ENCODE measurements at places on chromosomes 1 and 21.

GRCh38 chr1:226825037-226825745 is 45.2 kb upstream of the PSEN2 start:
- DNase-seq, result no peak

DNA sequence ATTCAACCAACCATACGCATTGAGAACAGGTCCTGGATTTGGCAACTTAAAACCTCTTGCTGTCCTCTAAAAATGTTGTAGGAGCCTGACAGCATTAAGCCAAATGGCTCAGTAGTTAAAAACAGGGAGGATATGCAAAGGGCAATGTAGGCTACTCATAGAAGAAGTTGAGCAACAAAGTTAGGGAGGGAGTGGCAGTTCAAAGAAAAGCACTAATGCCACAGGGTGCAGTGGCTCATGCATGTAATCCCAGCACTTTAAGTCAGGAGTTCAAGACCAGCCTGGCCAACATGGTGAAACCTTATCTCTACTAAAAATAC is 92.9 kb upstream of the ERG start:
- DNase-seq, result no peak

DNA sequence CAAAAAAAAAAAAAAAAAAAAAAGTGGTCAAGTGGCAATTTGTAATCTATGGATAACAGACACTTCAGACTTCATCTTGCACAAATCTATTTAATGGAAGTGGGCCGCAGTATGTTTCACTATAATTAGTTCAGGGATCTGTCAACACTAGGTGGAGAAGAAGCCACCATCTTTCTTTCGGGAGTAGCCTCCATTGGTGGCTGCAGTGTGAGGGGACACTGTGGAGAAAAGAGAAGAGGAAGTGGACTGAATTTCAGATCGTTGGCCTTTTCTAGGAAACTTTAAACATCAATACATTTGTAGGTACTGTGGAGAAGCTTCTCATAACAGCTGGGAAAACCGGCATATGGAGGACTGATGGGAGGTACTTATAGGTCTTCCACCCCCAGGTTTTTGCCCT is 8.0 kb upstream of the ELAPOR1 start:
- DNase-seq, result no peak

DNA sequence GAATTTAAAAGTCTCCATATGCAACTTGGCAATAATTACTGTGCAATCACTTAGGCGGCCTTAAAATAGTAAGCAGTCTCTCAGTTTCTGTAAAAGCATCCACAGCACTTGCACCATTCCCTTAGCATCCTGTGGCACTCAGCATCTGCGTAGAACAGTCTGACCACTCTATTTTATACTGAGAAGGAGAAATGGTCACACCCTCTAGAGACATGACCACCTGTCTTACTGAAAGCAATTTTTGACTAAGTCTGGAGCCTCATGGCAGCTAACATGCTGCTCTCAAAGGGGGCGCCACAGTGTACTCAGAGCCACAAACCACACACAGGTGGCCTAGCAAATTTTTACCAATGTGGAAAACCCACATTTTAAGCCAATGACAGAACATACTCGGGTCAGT is 62.0 kb downstream of the KCNK1 start:
- peak; percentile 37 for DNase-seq

- DNase-seq, result no peak
Measured at GRCh38 chr1:36463463-36463802, 751 bp downstream of the MRPS15 start.

GRCh38 chr1:218164111-218164929 is 120.8 kb upstream of the RRP15 start:
- peak; percentile 13 for DNase-seq

GRCh38 chr1:42877380-42877779 is 31.0 kb downstream of the ZNF691 start:
- DNase-seq, result no peak

- DNase-seq, result no peak
Measured at GRCh38 chr1:92695104-92695503, 89.8 kb downstream of the EVI5 start.

GRCh38 chr1:205961405-205961804 is 18.1 kb upstream of the SLC26A9 start:
- peak; percentile 57 for DNase-seq

DNA sequence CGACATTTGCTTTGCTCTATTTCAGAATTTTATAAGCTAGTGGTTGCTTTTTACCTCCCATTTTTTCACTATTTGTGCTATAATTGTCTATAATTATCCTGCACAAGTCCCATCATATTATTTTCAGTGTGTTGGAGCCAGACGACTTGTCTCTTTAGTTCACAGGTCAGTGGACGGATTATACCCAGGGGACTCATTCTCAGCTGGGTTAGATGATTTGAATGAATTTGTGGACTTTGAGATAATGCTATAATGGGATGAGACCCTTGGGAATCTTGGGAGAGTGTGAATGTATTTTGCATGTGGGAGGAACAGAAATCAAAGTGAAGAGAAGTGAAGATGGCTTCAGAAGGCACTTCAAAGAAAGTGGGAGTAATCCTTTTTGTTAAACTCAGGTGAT is 31.5 kb upstream of the KCNK1 start:
- DNase-seq, result no peak

- DNase-seq, result no peak
Measured at GRCh38 chr1:36134031-36134430, 9.0 kb upstream of the COL8A2 start.

DNA sequence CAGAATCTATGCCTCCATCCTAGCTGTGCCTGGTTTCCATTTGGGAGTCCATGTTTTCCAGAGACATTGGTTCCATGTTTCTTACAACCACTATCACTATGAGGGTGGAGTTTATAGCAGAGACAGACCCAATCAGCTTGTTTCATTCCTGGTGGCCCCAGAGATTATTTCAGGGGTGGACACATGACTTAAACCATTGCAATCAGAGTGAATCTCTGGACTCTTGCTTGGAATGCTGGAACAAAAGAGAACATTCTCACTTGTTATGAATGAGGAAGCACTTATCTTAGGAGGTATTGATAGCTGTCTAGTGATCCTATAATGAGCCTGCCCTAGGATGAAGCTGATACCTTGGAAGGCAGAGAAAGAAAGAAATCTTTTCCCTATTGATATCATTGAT is 250.3 kb downstream of the ATG4C start:
- DNase-seq, result no peak

GRCh38 chr1:149986486-149987296 is 23.8 kb downstream of the OTUD7B start:
- DNase-seq, result no peak

DNA sequence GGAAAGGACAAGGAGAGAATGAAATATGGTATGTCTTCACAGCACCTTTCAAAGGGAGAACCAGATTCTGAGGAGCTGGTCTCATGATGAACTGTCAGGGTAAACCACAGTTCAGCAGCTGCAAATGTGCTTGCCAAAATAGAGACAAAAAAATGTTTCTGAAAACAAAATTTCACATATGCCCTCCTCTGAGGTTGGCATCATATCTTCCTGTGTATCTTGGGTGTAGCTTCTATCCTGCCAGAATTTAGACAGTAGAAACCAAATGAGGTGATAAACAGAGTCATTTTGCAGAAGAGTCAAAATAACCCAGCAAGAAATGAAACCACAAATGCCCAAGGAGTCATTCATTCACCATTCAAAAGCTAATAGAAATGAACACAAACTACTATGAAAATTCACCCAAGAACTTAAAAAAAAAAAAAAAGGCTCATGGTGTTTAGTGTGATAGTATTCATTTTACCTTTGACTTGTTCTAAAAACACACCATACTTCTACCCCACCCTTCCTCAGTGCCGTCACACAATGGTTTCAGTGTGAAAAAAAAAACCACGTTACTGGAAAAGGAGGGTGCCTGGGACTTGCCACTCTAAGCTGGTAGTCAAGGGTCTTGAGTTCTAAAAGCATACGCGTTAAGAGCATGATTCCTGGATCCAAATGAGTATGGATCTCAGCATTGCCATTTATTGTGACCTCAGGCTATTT is 18.5 kb downstream of the SELL start:
- DNase-seq, result no peak

GRCh38 chr1:111285879-111286278 is 4.8 kb upstream of the CHIA start:
- DNase-seq, result no peak

GRCh38 chr1:21293537-21294265 is 3.4 kb upstream of the ECE1 start:
- DNase-seq, result peak; percentile 55

DNA sequence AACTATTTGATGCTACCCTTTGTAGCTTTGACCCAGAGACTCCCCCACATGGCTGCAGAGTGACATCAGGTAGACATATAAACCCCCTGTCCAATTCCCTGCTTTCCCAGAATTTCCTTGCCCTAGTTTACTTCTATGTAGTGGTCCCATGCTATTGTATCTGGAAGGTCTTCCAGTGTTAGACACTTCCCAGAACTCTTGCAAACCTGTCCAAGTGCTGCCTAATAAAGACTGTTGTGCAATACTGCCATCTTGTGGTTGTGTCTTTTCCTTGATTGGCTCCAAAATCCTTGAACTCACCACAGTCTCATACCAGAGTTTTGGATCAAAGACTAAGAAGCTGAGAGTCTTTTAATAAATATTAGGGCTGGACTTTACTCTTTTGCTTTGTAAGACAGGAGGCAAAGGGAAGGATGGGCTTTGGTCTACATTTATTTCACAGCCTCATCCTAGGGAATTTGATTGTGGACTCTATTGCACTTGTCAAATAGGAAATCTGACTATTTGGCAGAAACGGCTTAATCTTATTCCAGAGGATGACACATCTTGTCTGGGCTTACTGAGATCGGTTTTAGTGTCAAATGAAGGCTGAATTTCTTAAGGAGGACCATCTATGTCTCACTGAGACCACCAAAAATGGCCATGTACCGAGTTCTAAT is 169.9 kb downstream of the LRRC7 start:
- peak; percentile 10 for DNase-seq

- no peak for DNase-seq
Measured at GRCh38 chr1:46456411-46456963, 33.1 kb upstream of the DMBX1 start.

- DNase-seq, result no peak
Measured at GRCh38 chr1:17248781-17249180, at the start of gene PADI3. Gene PADI3 (plus strand): TSS chr1:17249098. CDS start chr1:17249138, 40 bp downstream.

GRCh38 chr1:54108156-54108555 is 44.6 kb downstream of the CDCP2 start:
- no peak for DNase-seq

GRCh38 chr21:46662765-46663500 is 27.5 kb downstream of the PRMT2 start:
- no peak for DNase-seq

- no peak for DNase-seq
Measured at GRCh38 chr1:1873186-1873585, 17.7 kb downstream of the GNB1 start.

GRCh38 chr1:231678011-231678432 is 51.4 kb downstream of the DISC1 start:
- no peak for DNase-seq

GRCh38 chr1:53986458-53986857 is 31.5 kb downstream of the LDLRAD1 start:
- DNase-seq, result no peak

GRCh38 chr21:35768187-35768586 is 292.1 kb downstream of the SETD4 start:
- DNase-seq, result no peak

GRCh38 chr1:210817385-210818275 is 316.3 kb downstream of the KCNH1 start:
- no peak for DNase-seq

GRCh38 chr1:222037720-222038119 is 295.8 kb upstream of the DUSP10 start:
- no peak for DNase-seq

- DNase-seq, result no peak
Measured at GRCh38 chr1:177278626-177279390, 108.0 kb downstream of the BRINP2 start.

DNA sequence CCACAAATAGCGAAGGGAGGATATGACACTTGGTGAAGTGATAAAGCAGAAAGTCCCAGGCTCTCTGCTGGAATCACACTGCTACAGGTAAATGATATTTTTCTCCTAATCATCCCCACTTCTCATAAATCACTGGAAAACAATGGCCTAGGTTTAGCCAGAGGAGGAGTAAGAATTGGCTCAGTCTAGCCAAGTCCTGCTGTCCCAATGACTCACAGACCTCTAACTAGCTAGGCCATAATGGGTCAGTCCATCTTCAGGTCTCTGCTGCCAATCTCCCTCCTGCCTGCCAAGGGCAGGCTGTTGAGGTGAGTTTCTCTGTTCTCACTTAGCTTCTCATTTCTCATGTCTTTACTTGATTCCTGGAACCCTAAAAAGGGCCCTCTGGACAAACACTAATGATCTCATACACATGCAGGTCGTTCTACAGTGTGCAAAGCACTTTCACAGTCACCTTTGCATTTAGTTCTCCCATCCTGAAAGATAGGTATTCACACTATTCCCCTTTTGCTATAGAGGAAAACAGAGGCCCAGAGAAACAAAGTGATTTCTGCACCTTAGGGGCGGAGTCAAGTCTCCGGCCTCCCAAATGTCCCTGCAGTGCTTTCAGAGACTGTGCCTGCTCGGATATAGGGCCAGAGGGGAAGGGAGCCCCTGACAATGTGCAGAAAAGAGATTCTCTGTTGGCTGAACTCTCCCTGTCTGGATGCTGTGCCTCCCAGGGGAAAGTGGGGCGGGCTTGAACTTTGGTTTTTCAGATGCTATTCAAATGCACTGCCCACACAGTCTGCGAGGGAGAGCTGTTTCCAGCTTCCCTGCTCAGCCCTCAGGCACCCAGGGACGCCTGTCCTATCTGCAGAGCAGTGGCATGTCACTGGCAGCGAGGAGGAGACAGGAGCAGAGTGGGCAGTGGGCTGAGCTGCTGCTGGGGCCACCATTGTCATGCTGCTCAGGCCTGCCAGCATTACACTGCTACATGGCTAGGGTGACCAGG is 3.9 kb upstream of the CDK18 start:
- DNase-seq, result no peak

GRCh38 chr1:173095632-173096031 is 44.9 kb upstream of the TNFSF18 start:
- DNase-seq, result no peak

DNA sequence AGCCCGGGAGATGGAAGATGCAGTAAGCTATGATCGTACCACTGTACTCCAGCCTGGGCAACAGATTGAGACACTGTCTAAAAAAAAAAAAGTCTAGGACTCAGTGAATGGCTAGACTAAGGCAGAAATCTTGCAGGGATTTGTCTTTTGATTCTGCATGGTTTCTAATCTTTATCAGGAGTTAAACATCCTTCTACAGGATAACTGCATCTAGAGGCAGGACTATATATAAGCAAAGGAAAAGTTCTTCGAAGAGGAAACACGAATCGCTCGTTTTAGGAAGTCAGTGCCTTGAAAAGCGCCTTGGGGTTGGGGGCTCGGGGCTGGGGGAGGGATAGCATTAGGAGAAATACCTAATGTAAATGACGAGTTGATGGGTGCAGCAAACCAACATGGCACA is 602 bp upstream of the UFC1 start:
- no peak for DNase-seq

- no peak for DNase-seq
Measured at GRCh38 chr1:161869291-161869690, 103.2 kb downstream of the ATF6 start.

- DNase-seq, result peak; percentile 71
Measured at GRCh38 chr1:210684466-210685294, 356.0 kb downstream of the HHAT start.

- no peak for DNase-seq
Measured at GRCh38 chr1:115302390-115302961, 35.6 kb downstream of the NGF start.

GRCh38 chr1:188904201-188904600 is 1573.5 kb downstream of the BRINP3 start:
- no peak for DNase-seq

Measured in GM10248 (cell line).